Natural killer cell (primary cell): ENCODE measurements at places on chromosomes 11 and 22.

DNA sequence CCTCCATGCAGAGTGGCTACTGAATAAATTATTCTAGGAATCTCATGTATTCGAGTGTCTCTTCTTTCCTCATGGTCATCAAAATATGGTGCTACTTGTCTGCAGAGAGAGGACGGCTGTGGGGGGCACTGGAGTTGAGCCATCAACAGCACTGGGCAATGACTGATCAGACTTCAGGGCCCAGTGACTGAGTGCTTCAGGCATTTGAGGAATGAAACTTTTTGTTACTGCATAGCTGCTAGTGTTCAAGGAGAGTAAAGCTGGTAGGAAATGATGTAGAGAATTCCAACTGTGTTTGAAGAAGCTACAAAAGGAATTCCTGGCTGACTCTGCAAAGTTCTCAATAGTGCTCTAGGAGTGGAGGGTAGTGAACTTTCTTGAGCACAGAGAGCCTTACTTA, 277.7 kb downstream of the CADM1 start:
- DNase-seq, result no peak

GRCh38 chr11:62555464-62556107, 9.0 kb upstream of the AHNAK start:
- peak; percentile 95 for DNase-seq

GRCh38 chr22:36375071-36375980, 12.4 kb downstream of the MYH9 start:
- no peak for DNase-seq

GRCh38 chr11:79940165-79940564, 499.3 kb upstream of the TENM4 start:
- no peak for DNase-seq

- DNase-seq, result peak; percentile 72
Measured at GRCh38 chr11:128052912-128053641, 534.3 kb downstream of the ETS1 start.

DNA sequence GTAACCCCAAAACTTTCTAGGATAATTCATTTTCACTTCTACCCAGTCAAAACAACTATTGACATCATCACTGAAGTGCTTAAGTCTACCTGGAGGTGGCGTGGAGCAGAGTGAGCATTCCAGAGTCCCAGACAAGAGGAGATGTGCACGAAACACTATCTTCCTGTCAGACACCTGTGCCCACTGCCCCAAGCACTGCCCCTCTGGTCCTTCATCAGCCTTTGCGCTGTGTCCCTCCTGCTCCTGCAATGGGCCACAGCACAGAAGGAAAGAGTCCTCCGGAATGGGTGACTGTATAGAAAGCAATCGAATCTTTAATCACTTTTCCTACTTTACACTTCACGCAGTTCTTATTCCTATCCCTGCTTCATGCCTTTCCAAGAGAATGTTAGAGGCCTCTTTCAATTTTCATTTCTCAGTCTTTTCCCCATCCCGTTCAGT, 512 bp upstream of the GRIA4 start:
- no peak for DNase-seq

DNA sequence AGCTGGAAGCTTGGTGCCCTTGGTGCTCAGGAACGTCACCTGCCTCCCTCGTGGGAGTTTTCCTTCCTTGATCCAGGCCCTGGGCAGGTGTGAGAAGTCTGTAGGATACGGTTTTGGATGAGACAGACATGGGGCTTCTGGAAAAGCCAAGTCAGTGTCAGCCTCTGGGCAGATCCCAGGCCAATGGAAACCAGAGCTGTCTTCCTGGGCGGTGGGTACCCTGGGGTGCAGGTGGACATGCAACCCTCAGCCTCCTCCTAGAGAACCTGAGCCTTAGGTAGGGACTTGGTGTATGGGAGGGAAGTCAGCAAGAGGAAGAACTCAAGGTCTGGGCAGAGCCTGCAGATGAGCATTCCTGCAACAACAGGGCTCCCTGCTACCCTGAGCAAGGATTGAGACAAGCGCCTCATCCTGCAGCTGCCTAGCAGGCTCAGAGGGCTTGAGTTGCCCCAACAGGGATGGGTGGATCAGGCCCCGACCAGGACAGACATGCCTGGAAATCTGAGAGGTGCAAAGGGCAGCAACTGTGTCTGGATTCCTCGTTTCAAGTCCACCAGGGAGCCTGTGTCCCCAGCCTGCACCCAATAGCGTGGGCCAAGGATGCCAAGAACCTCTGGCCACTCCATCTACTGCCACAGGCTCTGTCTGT, 37.6 kb upstream of the SYT13 start:
- no peak for DNase-seq

- DNase-seq, result no peak
Measured at GRCh38 chr11:74806267-74806666, 57.6 kb downstream of the RNF169 start.
